Stimulated activated CD8-positive, alpha-beta memory T cell treated with anti-CD3 and anti-CD28 coated beads, Interleukin-4, amount 100 ng/mL, for 1 hour (primary cell): ENCODE measurements at places on chromosomes 5 and 9.

- no peak for DNase-seq
Measured at GRCh38 chr5:139552893-139553575, 8.1 kb upstream of the UBE2D2 start.

DNA sequence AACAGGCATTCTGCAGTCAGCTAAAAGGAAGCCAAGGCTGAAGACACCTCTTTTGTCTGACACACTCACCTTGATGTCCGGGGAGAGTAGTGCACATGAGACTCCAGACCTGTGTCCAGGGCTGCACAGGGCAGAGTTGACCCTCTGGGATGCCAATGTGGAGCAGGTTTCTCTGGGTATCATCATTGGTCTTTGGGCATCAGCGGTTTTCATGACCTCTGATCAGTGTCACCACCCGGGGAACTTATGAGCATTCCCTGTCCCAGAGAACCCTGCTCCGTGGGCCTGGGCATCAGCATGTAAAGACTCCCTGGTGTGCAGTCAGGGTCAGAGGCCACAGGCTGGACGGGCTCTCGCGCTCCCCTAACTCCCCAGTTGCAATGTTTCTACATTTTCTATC lies 80.2 kb downstream of the NSUN2 start:
- no peak for DNase-seq

DNA sequence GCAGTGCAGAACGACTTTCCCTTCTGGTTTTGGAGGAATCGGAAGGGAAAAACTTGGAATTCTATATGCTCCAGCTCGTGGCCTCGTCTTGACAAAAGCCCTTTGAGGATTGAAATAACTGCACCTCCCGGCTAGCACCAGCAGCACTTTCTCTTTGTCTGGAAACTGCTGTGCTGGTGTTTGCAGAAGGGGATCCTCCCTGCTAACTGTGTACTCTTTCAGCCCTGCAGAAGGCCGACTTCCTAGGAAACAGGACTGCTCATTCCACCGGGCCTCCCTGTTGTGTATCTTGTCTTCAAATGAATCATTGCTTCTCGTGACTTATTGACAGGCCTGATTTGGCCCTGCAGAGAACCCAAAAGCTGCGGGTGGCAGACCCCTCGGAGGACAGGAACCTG lies 23.6 kb downstream of the STC2 start:
- DNase-seq = no peak

GRCh38 chr9:78674874-78675273 lies 377.9 kb downstream of the PSAT1 start:
- DNase-seq = no peak

- DNase-seq = no peak
Measured at GRCh38 chr5:79562351-79563246, 48.7 kb upstream of the HOMER1 start.

DNA sequence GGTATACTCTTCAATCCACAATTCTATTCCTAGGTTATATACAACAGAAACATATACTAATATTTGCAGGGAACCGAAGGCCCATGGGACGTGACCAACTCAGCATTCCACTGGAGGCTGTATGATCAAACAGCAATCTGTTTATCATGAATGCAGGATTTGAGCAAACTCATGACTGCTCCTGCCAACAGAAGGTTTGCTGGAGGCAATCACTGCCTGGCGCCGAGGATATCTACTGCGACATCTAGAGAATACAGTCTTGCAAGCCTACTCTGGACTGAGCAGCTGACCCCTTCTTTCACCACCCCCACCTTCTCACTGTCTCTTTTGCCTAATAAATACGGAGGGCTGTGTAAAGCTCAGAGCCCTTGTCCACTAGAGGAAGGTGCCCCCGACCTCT lies 90.5 kb upstream of the CDH10 start:
- no peak for DNase-seq

- DNase-seq = no peak
Measured at GRCh38 chr5:63613442-63613841, 348.8 kb downstream of the HTR1A start.

GRCh38 chr9:87309236-87309635 lies 188.4 kb upstream of the DAPK1 start:
- DNase-seq = no peak

GRCh38 chr5:177528631-177529030 lies 11.9 kb upstream of the DDX41 start:
- DNase-seq = no peak

- DNase-seq = no peak
Measured at GRCh38 chr5:39040875-39041274, 33.3 kb downstream of the RICTOR start.

GRCh38 chr5:148653836-148654781 lies at the start of gene HTR4:
Gene HTR4 (minus strand): TSS chr5:148654527. CDS start chr5:148637014, 17,513 bp downstream.
- no peak for DNase-seq

DNA sequence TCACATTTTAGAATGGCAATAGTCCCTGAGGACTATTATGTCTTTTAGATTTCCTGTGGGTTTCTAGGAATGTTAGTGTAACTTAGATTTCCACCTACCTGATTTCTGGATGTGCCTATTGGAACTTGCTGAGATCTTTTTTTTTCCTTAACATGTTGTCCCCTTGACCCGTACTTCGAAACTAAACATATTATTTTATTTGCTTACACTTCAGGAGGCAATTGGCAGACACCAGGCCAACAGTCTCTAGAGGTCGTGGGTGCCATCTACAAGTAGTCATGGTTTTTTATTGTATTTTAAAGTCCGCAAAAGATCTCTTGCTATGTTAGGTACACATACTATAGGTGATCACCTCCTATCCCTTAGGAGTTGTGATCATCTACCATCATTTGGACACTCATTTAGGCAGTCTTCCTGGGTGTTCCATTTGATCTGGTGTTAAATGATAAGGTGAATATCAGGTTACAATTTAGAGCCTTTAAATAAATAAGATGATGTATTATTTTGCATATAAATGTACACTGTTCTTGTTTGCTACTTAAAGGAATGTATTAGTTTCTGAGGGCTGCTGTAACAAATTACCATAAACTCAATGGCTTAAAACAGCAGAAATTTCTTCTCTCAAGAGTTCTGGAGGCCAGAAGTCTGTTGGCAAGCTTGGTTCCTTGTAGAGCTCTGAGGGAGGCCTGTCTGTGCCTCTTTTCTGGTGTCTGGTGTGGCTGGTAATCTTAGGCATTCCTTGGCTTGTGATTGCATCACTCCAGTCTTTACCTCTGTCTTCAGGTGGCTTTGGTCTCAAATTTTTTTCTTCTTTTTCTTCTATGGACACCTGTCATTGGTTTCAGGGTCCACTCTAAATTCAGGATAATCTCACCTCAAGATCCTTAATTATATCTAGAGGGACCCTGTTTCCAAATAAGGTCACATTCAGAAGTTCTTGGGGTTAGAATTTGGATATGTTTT lies 64.8 kb downstream of the ZCCHC7 start:
- DNase-seq = no peak

DNA sequence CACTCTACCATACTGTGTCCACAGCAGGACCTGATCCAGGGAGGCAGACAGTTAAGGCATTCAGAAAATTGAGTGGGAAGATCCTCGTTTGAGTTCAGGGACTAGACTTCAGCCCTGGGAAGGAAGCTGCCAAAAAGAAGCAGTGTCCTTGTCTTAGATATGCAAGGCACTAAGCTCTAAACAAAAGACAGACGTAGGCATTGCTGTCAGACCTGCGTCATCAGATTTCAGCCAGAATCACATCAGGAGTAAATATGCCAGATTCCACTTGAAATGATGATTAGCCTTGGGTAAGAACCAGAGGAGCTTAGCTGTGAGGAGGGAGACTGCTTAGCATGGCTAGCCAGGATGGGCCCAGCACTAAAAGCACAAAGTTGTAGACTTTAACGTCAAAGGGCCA lies 56.7 kb downstream of the MAMDC2 start:
- DNase-seq = no peak

DNA sequence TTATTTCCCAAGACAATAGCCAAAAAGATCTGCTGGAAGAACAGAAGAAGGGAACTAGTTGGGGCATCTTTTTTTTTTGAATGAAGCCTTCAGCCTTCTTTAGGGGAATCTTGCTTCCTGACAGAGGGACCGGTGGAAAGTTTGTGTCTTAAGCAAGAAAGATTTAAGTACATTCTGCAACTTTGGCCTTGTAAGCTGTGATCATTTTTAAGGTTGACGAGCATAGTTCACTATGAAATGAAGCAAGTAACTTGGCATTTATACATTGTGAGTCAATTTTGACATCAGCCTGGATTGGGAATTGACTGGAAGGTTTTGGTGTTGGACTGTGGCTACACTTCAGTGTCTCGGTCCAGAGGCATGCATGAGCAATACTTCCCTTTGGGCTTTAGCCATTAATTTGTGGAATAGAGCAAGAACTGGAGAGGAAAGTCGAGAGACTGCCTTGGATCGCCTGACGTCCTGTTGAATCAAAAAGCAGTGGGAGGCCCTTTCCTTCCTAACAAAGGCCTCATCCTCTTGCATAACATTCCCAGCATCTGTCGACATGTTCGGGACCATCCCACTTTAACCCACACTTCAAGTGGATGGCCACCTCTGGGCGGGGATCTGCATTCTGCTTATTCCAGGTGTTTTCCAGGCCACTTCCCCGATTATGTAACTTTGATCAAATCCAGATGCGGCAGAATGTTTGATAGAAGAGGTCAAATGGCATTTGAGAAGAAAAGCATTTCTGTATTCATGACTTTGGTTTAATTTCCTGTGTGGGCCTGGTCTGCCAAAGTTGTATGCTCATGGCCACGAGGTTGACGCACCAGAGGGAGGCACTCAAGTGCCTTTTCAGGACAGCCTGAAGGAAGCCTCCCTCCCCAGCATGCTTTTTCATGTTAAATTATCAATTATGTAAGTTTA lies 12.5 kb downstream of the ABL1 start:
- DNase-seq = no peak

DNA sequence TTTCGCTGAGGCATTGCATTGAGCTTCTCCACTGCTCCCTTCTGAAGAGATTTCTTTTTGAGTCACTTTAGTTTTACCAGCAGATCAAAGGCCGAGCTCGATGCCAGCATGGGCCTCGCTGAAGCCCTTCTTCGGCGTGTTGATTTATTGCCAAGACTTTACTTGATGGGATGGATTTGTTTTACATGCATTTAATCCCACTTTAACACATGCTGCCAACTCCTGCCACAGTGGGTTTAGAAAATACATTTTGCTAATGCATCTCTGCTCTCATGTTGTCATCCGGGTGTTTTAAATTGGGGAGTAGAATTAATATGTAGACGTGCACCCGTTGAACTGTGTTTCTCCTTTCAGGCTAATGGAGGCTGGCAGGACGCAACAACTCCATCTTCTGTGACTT lies 218.3 kb downstream of the PBX3 start:
- DNase-seq = no peak

GRCh38 chr5:102826629-102827028 lies 71.5 kb downstream of the PAM start:
- no peak for DNase-seq

- no peak for DNase-seq
Measured at GRCh38 chr5:58887721-58888409, 305.0 kb downstream of the RAB3C start.

DNA sequence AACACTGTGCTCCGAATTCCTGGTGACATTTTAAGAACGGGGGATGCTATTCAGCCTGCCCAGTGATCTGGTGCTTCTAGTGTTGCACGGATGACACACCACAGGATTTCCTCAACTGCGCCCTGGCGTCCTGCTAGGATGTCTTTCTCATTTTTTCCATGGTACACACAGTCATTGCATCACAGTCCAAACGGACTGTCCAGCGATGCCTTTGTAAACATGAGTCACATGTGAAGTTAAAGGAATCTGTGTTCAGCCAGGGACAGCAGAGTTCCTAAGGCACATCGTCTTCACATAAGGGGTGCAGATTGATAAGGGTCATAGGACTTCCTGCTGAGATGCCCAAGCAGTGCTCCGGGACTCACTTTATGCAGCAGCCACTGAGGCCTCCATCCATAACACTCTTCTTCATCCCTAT lies 9.3 kb upstream of the PTPN3 start:
- DNase-seq = no peak

GRCh38 chr5:80867233-80867632 lies 92.9 kb upstream of the RASGRF2 start:
- no peak for DNase-seq

GRCh38 chr5:83441747-83442146 lies 29.8 kb upstream of the VCAN start:
- no peak for DNase-seq

- DNase-seq = no peak
Measured at GRCh38 chr5:55440188-55440646, 94.5 kb downstream of the PLPP1 start.

- DNase-seq = no peak
Measured at GRCh38 chr5:15834596-15835245, 334.7 kb downstream of the FBXL7 start.

- DNase-seq = no peak
Measured at GRCh38 chr9:6827439-6828145, 69.8 kb downstream of the KDM4C start.

DNA sequence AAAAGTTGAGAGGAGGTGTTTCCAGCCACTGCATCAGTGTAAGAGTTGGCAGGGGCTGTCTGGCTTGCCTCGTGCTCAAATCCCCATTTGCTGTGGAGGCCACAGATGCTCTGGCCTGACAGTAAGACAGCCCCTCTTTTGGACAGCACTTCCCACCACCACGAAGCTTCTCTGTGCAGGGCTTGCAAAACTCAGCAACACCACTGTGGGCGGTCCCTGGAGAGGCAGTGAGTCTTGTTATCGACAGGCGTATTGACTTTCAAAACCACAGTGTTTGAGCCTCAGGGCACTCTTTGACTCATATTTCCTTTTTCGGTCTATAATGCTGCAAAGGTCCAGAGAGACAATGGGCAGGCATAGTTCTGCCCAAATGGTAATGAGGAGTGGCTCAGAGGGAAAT lies 539.5 kb downstream of the EBF1 start:
- DNase-seq = no peak

DNA sequence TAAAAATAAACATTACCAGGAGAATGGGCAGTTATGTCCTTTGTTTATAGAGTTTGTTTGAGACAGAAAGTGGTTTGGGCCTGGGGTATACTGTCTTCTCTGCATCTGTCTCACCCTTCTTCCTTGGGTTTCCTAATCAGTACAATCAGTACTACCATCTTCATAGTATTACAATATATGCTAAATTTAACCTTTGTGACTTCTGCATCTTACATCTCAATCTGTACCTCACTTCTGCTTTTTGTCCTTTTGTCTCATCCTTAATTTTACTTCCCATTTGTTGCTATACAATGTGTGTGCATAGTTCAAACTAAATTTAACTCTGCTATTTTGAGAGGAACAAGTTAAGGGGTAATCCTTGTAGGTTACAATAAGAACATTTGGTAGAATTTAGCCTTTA lies 19.6 kb downstream of the FBXO38 start:
- DNase-seq = no peak

DNA sequence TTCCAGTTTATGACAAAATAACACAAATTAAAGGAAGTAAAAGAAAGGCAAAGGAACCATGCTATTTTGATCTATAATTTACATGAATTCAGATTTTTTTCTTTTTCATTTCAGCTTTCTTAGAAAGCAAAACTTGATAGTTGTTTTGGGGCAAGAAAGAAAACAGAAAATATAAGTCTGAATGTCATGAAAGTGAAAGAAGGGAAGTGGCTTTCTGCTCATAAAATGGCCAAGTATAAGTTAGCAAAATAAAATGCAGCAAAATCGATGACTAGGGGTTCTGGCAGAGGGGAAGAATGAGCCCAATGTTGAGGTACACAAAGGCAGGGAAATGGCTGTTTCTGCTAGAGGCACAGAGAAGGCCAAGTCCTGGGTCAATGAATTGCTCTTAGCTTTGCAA lies 3.0 kb upstream of the IFNW1 start:
- DNase-seq = no peak
